ENCODE measurements at places on chromosomes 2 and 18. TPM values are rescaled to one million over a fixed set of nuclear protein-coding genes. Genes with fewer than 3 reads are reported as not detected.

CRACDL gene
- 7.6 TPM for polyA plus RNA-seq

CHRNG gene
- 0.11 TPM for polyA plus RNA-seq

IHH gene
- polyA plus RNA-seq, result 1.7 TPM

SH2D6 gene
- 1.0 TPM for polyA plus RNA-seq

EIF4E2 gene
- 100 TPM for polyA plus RNA-seq

NDUFS1 gene
- polyA plus RNA-seq, result 57.9 TPM

MC2R gene
- 0.29 TPM for polyA plus RNA-seq

PLEKHA3 gene
- 27.3 TPM for polyA plus RNA-seq

RIT2 gene
- not detected for polyA plus RNA-seq

GRCh38 chr2:172397148-172397834 is 30.1 kb upstream of the ITGA6 start:
- DNase-seq, result no peak

- DNase-seq, result no peak
These were observed 185.4 kb upstream of the NCKAP5 start for GRCh38 chr2:133753665-133754064.

GRCh38 chr2:164722616-164723338 is 101.5 kb upstream of the GRB14 start:
- no peak for DNase-seq

DNA sequence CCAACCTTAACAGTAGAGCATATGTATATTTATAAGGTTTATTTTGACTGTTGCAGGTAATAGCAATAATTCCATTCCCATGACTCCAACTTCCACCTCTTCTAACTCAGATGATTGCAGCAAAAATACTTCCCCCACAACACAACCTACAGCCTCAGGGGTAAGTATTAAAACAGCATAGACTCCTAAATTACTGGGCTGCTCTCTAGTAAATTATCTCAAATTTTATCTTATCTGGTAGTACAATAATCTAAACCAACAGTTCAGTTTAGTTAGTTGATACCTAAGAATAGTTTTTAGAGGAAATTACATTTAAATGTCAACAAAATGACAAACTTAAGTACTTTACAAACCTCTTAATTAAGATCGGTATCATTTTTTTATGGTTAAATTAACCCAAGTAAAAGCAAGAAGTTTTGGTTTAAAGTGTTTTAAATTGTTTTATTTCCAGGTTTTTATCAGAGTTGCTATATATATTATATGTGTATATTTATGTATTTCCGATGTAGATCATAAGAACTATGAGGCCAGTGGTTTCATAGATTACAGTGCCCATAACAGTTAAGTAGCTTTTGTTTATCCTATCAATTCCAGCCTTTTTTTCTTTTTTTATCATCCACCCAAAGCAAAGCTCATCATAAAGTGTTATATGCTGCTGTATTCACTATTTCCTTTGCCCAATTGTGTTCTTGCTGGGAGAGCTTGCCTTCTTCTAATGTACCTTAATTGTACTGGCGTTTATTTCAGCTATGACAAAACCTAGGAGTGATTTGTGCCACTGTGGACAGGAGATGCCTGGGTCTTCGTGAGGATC is 13.7 kb downstream of the GATA6 start:
- DNase-seq, result no peak

DNA sequence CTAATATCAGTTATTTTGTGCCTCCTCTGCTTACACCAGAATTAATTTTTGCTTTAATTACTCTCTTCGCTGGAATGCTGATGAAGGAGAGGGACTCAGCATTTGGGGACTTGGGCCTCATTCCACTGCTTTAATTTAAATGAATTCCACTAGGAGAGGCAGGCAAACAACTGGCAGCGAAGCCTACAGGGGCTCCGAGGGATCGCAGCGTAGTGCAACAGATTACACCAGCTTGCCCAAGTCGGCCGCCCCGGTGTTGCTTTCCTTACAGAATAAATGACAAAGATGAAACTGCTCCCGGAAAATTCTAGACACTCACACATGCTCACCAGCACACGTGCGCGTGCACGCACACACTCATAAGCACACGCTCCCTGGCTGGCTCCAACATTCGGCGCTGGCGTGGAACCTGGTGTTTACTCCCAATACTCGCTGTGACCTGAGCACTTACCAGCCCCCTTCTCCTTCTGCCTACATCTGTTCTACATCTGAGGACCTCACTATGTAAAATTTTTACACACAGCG is 175.4 kb downstream of the ZNF521 start:
- no peak for DNase-seq

DNA sequence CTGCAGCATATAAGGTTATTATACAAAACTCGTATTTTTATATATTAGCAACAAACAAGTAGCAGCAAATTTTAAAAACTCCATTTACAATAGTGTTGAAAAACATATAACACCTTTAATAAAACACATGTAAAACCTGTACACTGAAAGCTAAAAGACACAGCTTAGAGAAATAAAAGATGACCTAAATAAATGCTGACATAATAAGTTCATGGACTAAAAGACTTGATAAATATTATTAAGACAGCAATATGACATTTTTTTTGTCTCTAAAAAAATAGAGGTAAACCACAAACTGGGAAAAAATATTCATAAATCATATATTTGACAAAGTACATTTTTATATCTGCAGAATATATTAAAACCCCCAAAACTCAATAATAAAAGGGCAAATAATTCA is 201.4 kb downstream of the SRBD1 start:
- no peak for DNase-seq

DNA sequence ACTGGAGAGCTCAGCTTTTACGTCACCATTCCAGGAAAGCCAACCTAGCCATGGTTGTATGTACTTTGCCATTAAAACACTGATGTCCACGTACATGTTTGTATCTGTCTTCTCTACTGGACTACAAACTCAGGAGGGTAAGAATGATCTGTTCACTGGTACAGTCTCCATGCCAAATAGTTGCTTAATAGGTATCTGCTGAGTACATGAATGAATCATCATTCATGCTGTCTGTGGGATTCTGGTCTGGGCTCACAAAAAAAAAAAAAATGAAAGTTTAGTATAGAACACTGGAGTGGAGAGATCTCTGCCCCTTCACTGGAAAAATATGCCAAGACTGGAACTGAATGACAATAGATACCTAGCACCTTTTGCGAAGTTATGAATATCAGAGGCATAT is 102.6 kb upstream of the ITGA4 start:
- no peak for DNase-seq

GRCh38 chr2:16257322-16258028 is 317.1 kb downstream of the MYCN start:
- no peak for DNase-seq

DNA sequence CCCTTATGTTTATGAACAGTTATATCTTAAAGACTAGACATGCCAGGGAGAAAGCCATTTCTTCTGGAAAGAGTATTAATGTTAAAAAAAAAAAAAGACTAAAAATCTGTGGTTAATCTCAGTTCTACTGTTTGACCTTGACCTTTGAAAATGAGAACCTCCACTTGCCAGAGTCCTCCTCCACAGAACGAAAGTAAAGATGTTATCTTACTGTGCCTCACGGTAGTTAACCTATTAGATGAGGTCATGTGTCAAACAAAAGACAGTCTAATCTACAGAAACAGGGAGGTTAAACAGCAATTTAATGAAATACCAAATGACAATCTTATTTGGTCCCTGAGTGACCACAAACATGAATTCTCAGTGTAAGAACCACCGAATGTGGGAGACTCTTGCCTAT is 51.2 kb downstream of the SLC14A2 start:
- no peak for DNase-seq

DNA sequence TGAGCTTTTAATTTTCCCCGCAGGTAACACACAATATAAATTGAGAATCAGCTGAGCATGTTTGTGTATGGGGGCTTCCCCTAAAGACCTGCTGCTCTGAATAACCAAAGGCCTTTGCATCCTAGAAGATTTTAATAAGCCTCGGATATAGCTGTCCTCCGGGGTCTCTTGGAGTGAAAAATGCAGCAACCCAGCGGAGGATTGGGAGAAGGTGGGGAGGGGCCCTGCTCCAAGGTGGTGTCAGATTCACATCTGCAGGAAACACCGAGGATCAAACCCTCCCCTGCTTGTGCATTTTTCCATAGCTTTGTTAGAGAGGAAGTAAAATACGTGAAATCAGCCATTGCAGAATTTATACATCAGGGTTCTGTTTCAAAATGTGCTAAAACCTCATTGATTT is 63.0 kb upstream of the OTOF start:
- no peak for DNase-seq

DNA sequence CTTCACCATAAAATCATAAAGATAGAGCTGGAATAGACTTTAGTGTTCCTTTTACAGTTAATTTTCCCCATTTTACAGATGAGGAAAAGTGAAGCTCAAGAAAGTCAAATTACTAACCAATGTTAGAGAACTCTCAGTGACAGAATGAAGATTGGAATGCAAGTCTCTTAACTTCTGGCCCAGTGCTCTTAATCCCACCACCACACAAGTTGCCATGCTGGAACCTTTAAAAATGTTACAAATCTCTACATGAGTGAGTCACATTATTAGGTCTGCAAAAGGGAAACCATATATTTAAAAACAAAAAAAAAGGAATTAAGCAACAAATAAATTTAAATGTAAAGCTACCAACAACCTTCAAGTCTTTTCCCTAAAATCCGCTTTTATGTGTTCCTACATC is 3.5 kb downstream of the NCKAP1 start:
- no peak for DNase-seq

- DNase-seq, result no peak
These were observed 30.7 kb upstream of the SCN1A start for GRCh38 chr2:166158546-166158945.

DNA sequence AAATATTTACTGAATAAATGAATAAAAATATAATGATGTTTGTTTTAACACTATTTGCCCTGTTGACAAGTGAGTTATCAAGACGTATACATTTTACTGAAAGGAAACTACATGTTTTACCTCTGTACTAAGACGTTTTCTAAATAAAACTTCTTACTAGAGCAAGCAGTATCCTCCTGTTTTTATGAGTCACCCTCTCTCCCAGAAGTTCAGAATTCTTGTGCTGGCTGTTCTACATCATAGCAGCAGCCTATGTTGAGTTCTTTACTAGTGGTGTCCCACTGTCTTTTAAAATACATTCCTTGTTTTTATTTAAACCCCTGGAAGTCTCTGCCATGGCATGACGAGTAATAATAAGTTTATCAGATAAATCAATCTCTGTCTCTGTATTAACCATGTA is 297.4 kb downstream of the CALCRL start:
- DNase-seq, result no peak

DNA sequence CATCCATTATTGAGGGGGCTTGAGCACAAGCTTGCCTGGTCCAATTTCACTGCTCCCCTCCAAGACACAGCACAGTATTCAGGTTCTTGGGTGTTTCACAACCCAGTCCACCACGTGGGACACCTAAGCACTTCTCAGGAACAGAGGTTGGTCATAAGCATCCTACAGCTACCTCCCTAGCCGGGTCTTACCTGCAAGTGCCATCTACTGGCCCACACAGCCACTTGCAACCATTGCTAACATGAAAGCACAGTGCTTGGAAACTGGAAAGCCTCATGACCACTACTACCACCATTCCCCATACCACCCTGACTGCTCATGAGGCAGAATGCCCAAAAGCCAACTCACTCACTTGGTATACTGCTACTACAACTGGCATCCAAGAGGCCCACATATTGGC is 105.7 kb upstream of the RPRM start:
- no peak for DNase-seq

GRCh38 chr2:137929519-137929916 is 34.8 kb upstream of the HNMT start:
- no peak for DNase-seq

GRCh38 chr18:1092228-1092627 is 187.6 kb downstream of the ADCYAP1 start:
- DNase-seq, result no peak

GRCh38 chr2:97961534-97961933 is 34.2 kb downstream of the TMEM131 start:
- no peak for DNase-seq

DNA sequence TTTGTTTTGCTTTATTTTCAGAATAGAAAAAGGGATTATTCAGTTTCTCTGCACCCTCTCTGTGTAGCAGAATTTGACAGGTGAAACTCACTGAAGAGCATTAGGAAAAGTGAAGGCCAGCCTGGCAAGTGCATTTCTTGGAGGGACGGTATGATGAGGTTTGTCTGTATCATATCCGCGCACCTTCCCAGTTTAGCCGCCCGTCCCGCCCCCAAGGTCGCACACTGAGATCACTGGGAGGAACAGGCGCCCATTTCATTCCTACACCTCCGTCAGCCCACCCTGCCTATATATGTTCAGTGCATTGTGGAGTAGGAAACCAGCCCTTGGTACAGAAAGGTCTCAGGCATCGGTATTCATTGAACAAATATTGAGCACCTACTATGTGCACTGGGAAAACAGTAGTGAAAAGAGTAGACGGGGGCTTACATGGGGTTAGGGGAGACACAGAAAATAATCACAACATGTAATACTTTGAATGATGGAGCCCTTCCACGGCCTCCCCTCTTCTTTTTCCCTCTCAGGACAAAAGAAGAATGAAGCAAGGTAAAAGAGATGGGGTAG is 678 bp upstream of the FECH start:
- no peak for DNase-seq

DNA sequence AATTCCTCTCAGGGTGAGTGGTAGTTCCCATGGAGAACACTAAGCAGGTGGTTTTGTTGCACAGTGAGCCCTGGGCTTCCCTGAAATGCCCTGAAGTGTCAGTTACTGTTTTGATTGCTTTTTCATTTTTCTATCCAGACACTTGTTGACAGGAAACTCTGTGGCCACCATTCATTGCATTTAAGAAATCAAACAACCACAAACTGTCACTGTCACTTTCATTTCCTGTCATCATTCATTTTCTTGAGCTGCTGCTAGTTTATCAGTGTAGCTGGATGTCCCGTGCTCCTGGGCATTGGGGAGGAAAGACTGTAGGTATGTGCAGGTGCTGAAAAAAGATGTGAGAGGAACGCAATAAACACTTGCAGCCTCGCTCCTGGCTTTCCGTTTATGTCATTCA is 891.6 kb upstream of the ZEB2 start:
- DNase-seq, result no peak

GRCh38 chr2:138949517-138949916 is 169.3 kb upstream of the NXPH2 start:
- no peak for DNase-seq

DNA sequence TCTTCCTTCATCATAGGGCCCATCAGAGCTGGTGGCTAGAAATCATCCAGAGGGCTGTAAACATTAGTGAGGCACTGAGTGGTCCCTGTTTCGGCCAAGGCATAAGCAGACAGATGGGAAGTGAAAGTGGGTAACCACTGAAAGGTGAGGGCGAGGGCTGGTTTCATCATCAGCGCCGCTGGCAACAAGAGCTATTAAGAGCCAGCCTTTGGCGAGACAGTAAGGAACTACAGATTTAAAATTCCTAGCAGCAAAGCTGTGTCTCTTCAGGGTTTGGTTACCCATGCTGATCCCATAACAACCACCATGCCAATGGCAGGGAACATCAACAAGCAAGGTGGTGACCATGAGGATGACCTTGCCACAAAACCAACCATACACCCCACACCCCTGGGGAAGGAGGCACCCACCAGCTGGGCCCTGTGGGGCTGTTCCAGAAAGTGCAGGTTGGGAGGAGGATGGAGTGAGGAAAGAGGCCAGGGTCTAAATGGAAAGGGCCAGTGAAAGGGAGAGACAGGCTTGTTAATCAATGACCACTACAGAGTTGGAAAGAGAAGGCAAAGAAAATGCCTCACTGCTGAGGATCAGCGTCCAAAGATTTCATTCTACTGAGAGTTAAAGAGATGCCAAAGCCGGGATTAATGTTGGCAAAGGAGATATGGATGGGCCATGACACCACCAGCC is 9.0 kb upstream of the SLC20A1 start:
- no peak for DNase-seq

All from left lung (tissue), 14 donors.